Progenitor cell of endocrine pancreas (in vitro differentiated cells): ENCODE measurements at places on chromosomes 3 and 15.

GRCh38 chr3:78732471-78732870 lies 1035.3 kb downstream of the ROBO1 start:
- H3K27me3 ChIP-seq, result no peaks in the 10 kb centered on the region
- no peak overlapping the region for H3K27ac ChIP-seq
- H3K36me3 ChIP-seq, result no peaks in the 10 kb centered on the region
- peaks cover 7% of the 10 kb centered on the region for H3K4me1 ChIP-seq

- peaks cover 7% of the 10 kb centered on the region for H3K27me3 ChIP-seq
- no peaks in the 10 kb centered on the region for H3K36me3 ChIP-seq
- peaks cover 36% of the 10 kb centered on the region for H3K4me1 ChIP-seq
- no peak overlapping the region for H3K4me3 ChIP-seq
- no peak for DNase-seq
These were observed 4.6 kb upstream of the PRKCD start for GRCh38 chr3:53156368-53156834.

GRCh38 chr3:124140746-124141145 lies 148.8 kb upstream of the ROPN1 start:
- DNase-seq, result no peak
- H3K36me3 ChIP-seq, result no peaks in the 10 kb centered on the region
- H3K27ac ChIP-seq, result no peak overlapping the region
- no peak overlapping the region for H3K4me3 ChIP-seq
- no peaks in the 10 kb centered on the region for H3K4me1 ChIP-seq

DNA sequence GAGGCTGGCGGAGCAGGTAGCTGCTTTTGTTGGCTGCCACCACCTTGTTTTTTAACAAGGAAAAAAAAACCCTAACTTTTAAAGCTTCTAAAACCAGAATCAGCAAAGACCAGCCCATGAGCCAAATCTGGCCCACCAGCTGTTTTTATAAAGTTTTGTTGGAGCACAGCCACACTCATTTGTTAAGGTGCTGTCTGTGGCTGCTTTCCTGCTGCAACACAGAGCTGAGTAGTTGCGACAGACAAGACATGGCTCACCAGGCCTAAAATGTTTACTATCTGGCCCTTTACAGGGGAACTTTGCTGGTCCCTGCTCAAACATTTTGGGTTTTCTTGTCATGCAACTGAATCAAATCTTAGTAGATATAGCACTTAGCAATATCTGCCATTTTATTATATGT lies 18.9 kb downstream of the EFCAB12 start:
- H3K4me3 ChIP-seq, result no peak overlapping the region
- H3K36me3 ChIP-seq, result peaks cover 3% of the 10 kb centered on the region
- H3K27ac ChIP-seq, result no peak overlapping the region
- no peaks in the 10 kb centered on the region for H3K4me1 ChIP-seq

DNA sequence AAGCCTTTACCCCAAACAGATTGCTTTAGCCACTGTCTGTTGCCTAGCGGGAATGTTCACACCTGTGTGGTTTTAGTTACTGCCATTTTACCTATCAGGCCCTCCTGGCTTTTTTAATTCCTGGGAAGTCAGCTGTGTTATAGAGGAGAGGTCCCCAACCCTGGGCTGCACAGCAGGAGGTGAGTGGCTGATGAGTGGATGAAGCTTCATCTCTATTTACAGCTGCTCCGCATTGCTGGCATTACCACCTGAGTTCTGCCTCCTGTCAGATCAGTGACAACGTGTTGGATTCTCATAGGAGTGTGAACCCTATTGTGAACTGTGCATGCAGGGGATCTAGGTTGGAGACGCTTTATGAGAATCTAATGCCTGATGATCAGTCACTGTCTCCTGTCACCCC lies 127.0 kb downstream of the MBNL1 start:
- no peak overlapping the region for H3K4me3 ChIP-seq
- H3K4me1 ChIP-seq, result peaks cover 9% of the 10 kb centered on the region
- peaks cover 3% of the 10 kb centered on the region for H3K36me3 ChIP-seq
- no peak for DNase-seq
- no peaks in the 10 kb centered on the region for H3K27me3 ChIP-seq
- H3K27ac ChIP-seq, result peak overlapping the region; percentile 11

DNA sequence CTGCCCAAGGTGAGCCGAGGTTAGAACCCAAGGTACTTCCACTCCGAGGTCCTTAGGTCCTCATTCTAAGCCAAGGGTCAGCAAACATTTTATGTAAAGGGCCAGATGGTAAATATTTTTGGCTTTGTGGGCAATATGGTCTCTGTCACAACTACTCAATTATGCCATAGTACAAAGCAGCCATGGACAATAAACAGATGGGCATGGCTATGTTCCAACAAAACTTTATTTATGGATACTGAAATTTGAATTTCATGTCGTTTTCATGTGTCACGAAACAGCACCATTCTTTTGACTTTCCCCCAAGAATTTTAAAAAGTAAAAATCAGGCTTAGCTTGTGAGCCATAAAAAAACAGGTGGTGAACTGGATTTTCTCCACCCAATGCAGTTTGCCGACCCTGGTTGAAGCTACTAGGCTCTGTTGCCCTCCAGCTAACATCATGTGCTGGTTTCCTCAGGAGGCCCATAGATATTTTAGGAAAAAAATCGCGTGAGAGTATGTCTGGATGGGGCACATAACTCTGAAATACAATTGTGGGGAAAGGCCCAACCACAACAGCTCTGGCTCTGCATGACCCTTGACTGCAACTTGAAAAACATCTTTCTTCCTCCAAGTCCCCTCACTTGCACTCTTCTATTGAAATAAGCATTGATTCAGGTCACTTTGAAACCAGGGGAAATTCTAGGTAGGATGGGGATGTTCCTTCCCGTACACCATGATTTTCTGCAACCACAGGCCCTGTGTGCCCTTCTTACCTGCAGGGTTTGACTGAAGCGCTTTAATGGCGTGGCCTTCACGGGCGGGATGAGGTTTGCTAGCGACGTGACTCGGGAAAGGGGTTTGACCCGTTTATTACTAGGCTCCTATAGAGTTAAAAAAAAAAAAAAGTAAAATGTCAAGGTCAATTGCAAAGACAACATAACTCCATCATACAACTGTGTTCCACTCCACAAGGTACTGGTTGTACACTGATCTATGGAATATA lies 28.5 kb downstream of the ARHGEF3 start:
- H3K4me1 ChIP-seq, result peaks cover 30% of the 10 kb centered on the region
- no peak overlapping the region for H3K4me3 ChIP-seq
- DNase-seq, result no peak

- H3K4me1 ChIP-seq, result peaks cover 7% of the 10 kb centered on the region
- no peak overlapping the region for H3K4me3 ChIP-seq
- peak overlapping the region; percentile 19 for H3K27ac ChIP-seq
- no peaks in the 10 kb centered on the region for H3K27me3 ChIP-seq
- DNase-seq, result no peak
These were observed 281.7 kb downstream of the ROBO2 start for GRCh38 chr3:77321646-77322045.

GRCh38 chr3:14700891-14701290 lies 25.9 kb downstream of the C3orf20 start:
- H3K36me3 ChIP-seq, result no peaks in the 10 kb centered on the region
- no peak overlapping the region for H3K4me3 ChIP-seq
- DNase-seq, result no peak
- H3K27me3 ChIP-seq, result peaks cover 6% of the 10 kb centered on the region
- no peak overlapping the region for H3K27ac ChIP-seq

DNA sequence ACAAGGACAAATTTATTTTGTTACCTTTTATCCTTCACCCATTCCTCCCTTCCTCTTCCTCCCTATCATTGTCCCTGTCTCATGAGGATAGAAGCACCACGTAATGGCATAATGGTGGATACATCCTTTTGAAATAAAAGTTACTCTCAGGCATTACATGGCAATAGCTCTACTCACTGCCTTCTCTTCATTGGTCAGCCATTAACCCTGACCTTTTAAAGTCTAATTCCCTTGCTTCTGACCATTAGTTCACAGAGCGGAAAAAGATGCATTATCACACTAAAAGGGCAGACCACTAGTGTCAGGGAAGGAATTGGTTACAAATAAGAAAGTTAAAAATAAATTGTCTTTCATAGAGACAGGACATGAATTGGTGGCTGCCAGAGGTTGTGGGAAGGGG lies 54.6 kb upstream of the EIF1B start:
- no peak overlapping the region for H3K4me3 ChIP-seq
- no peak for DNase-seq
- H3K4me1 ChIP-seq, result peaks cover 12% of the 10 kb centered on the region
- H3K27ac ChIP-seq, result peak overlapping the region; percentile 12

DNA sequence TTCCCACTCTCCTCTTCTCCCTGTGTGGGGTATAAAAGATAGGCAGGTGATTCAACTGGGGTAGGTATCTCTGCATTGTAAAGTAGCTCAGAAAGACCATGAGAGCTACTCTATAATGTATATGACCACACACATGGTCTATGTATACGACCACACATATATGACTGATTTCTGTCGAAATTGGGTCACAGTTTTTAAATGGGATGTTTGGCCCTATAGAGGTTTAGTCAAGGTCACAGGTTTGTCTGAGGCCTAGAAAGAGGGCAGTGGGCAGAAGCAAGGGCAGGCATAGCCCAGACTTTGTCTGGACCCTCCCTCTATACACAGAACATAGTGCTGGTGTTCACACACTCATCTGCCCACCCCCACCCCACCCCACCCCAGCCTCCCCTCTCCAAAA lies 4.4 kb downstream of the LAMP3 start:
- no peak overlapping the region for H3K4me3 ChIP-seq
- no peak for DNase-seq
- no peaks in the 10 kb centered on the region for H3K36me3 ChIP-seq
- no peak overlapping the region for H3K27ac ChIP-seq
- peaks cover 12% of the 10 kb centered on the region for H3K4me1 ChIP-seq
